ENCODE measurements at places on chromosomes 1 and 21. TPM values are rescaled to one million over a fixed set of nuclear protein-coding genes. Genes with fewer than 3 reads are reported as not detected.
A peak's percentile ranks its signal among the peaks of the same experiment; 100 is the strongest.

SPRR2E gene
- not detected for total RNA-seq

- H3K4me1 ChIP-seq = no peaks in the 10 kb centered on the region
- H3K27ac ChIP-seq = no peak overlapping the region
- no peak overlapping the region for H3K4me3 ChIP-seq
- H3K36me3 ChIP-seq = no peaks in the 10 kb centered on the region
Observed at GRCh38 chr1:158249646-158250045, 4.6 kb upstream of the CD1A start.

DNA sequence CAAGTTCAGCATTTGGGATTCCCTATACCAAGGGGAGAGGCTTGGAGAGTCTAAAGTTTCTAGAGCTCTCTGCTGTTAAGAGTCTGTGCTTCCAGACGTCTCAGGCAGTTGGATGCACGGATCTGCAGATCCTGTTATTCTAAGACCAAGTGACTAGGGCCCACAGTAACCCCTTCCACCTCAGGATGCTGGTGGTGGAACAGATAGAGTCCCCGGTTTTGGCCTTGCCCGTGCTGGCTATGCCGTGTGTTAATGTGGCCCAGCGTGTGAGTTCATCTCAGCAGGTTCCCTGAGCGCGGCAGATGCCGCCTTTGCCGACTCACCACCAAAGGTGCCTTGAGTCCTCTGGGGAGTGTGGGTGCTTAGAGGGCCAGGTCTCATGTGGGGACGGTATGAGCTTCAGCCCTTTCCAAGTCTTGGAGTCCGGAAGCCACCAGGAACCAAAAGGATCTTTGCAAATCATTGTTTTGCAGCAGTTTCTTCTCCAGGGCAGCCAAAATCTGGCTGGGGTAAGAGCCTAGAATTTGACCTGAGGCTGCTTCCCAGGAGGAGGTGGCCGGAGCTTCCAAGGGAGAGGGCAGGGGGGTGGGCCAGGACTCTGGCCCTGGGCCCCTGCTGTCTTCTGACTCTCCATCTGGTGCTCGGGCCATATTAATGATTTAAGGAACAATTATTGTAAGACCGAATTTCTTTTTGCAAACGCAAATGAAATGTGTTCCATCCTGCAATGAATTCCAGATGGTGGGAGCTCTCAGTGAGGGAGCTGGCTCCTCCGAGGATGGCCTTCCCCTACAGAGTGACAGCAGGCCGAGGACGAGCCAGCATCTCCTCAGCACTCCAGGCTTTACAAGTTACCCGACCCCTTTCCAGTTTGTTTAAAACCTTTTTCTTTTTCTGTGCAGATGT lies 205.7 kb downstream of the FOXD2 start:
- H3K36me3 ChIP-seq = no peaks in the 10 kb centered on the region
- no peaks in the 10 kb centered on the region for H3K4me1 ChIP-seq
- DNase-seq = peak; percentile 41
- H3K27ac ChIP-seq = peak overlapping the region; percentile 39

LEMD1 gene
- not detected for total RNA-seq

- H3K4me3 ChIP-seq = no peak overlapping the region
- H3K36me3 ChIP-seq = no peaks in the 10 kb centered on the region
- DNase-seq = no peak
- H3K27me3 ChIP-seq = no peaks in the 10 kb centered on the region
- H3K27ac ChIP-seq = no peak overlapping the region
Observed at GRCh38 chr1:206467915-206468314, 2.4 kb upstream of the IKBKE start.

GRCh38 chr1:42851960-42852607 lies 5.7 kb downstream of the ZNF691 start:
- no peak overlapping the region for H3K4me3 ChIP-seq
- no peak for DNase-seq
- H3K27me3 ChIP-seq = no peaks in the 10 kb centered on the region
- H3K4me1 ChIP-seq = no peaks in the 10 kb centered on the region
- no peak overlapping the region for H3K27ac ChIP-seq

FCRL1 gene
- total RNA-seq = 1.1 TPM

GRCh38 chr1:182460550-182460951 lies 10.6 kb downstream of the RGSL1 start:
- no peaks in the 10 kb centered on the region for H3K4me1 ChIP-seq
- no peak overlapping the region for H3K27ac ChIP-seq
- no peak overlapping the region for H3K4me3 ChIP-seq
- DNase-seq = no peak

DNA sequence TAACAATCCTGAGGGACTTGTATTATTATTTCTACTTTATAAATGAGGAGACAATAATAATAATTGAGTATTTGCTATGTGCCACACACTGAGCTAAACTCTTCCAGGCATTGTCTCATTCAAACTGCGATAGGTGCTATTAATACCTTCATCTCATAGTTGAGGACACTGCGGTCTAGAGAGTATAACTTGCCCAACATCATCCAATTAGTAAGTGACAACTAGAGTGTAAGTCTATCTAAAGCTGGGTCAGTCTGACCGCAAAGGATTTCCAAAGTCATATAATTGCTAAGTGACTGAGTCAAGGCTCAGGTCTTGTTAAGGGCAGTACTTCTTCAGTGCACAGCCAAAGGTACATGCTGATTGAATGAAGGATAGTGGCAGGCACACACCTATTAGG lies 9.7 kb downstream of the BCL9 start:
- no peaks in the 10 kb centered on the region for H3K4me1 ChIP-seq
- H3K27ac ChIP-seq = no peak overlapping the region
- DNase-seq = no peak
- H3K36me3 ChIP-seq = no peaks in the 10 kb centered on the region
- H3K27me3 ChIP-seq = no peaks in the 10 kb centered on the region
- H3K4me3 ChIP-seq = no peak overlapping the region

DESI2 gene
- total RNA-seq = 42.6 TPM

DNA sequence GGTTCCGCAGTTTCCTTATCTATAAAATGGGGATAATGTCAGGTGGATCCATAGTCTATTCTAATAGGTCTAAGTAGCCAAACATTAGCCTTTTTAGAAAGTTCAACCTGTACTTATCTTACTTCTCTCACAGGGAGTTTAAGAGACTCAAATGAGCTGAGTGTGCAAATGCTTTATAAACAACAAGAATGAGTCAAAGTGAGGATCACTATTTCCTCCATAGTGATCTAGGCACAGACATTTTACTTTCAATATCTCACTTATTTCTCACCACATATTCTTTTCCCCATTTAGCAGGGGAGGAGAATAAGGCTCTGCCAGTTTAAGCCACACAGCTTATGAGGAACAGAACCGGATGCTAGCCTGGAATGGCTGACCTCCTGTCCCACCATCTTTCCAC lies 92.1 kb upstream of the LMO4 start:
- H3K27me3 ChIP-seq = no peaks in the 10 kb centered on the region
- H3K4me3 ChIP-seq = no peak overlapping the region
- H3K27ac ChIP-seq = no peak overlapping the region
- DNase-seq = no peak

AMY1B gene
- not detected for total RNA-seq

DNA sequence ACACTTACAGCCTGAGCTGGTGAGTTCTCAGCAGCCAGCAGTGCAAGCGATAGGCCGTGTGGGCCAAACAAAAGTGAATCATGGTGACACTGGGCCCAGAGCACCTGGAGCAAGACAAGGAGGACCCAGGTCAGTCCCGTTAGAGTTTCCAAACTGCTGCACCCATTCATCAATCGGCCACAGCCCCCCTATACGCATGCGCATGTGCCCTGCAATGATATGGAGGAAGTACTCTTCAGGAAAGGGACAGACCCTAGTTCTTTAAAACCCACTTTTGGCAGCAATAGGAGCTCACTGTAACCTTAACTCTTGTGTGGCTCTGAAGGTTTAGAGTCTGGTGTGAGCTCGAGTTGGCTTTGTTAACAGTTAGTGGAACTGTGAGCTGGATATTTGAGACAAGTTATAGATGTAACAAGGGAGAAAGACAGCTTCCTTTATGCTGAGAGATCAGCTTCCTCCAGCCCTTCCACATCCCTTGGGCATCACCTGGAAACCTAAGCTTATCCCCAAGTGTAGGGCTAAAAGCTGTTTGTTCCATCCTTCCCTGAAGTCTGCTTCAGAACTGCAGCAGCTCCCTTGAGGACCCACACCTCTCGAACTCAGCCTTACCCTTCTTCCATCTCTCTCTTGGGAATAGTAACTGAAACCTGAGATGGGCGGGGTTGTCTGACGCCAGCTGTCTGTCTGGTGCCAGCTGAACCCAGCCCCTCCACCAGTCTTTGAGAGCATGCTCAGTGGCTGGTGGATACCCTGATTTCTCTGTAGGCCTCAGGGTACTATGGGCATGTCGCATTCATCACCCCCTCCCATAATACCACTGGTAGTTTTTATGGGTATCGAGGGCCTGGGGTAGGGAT lies 17.7 kb downstream of the NMNAT1 start:
- no peak for DNase-seq
- H3K27me3 ChIP-seq = no peaks in the 10 kb centered on the region
- no peak overlapping the region for H3K27ac ChIP-seq
- H3K4me1 ChIP-seq = no peaks in the 10 kb centered on the region
- no peak overlapping the region for H3K4me3 ChIP-seq

AIRE gene
- total RNA-seq = 0.21 TPM

TNFSF4 gene
- 1.1 TPM for total RNA-seq

GRCh38 chr1:93554883-93555872 lies 107.3 kb downstream of the FNBP1L start:
- DNase-seq = no peak
- no peak overlapping the region for H3K4me3 ChIP-seq
- H3K27ac ChIP-seq = peak overlapping the region; percentile 22
- no peaks in the 10 kb centered on the region for H3K27me3 ChIP-seq
- H3K4me1 ChIP-seq = no peaks in the 10 kb centered on the region

DNA sequence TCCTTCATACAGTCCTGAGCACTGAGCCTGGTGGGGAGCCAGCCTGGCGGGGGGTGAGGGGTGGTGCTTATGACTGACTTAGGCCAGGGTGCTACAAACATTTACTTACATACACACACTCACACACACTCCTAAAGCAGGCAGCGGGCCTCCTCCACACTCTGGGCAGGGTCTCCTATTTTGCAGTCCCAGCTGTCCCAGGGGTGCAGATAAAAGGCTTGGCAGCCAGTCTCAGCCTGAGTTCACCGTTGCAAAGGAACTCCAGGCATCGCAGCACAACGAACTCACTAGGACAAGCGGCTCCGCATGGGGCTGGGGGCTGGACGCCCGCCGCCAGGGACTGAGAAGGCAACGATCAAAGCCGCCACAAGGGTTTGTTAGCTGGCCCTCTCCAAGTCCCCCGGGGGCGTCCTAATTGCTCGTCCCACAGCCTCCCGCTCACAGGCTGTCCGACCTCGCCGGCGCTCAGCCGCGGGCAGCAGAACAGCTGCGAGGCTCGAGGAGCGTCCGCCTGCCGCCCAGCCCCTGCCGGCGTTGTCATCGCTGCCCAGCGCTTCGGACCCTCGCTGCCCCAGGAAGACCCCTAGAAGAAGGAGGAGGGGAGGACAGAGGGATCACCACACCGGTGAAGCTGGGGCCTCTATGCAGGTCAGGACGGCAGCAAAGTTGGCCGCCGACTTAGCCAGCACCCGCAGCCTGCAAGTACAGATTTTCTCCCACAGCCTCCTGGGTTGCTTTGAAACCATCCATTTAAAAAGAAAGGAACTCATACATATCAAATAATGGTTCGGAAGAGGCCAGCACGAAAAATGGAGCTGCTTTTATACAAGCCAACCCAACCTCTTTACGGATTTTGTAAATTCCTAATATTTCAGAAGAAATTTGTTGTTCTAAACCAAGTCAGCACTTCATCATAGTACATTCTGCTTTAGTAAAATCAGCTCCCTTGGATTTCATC lies 6.2 kb downstream of the BARHL2 start:
- H3K27me3 ChIP-seq = peaks cover 76% of the 10 kb centered on the region
- H3K4me1 ChIP-seq = no peaks in the 10 kb centered on the region
- no peak for DNase-seq
- no peak overlapping the region for H3K4me3 ChIP-seq
